Stimulated activated CD8-positive, alpha-beta memory T cell treated with anti-CD3 and anti-CD28 coated beads, Interleukin-2, amount 100 ng/mL, for 1 hour (primary cell): ENCODE measurements at places on chromosomes 4 and X.

- DNase-seq: no peak
These were observed 57.5 kb upstream of the EGFL6 start for GRCh38 chrX:13511944-13512330.

GRCh38 chrX:19707246-19707871 lies 180.0 kb downstream of the SH3KBP1 start:
- no peak for DNase-seq

- DNase-seq: no peak
These were observed 281.7 kb upstream of the PITX2 start for GRCh38 chr4:110904435-110905065.

GRCh38 chr4:128861856-128862518 lies 52.5 kb downstream of the JADE1 start:
- DNase-seq: no peak

GRCh38 chr4:14309431-14309830 lies 681.9 kb upstream of the BOD1L1 start:
- DNase-seq: no peak

GRCh38 chr4:184287697-184288255 lies 70.1 kb upstream of the ENPP6 start:
- DNase-seq: no peak

GRCh38 chr4:123573866-123574508 lies 177.4 kb downstream of the SPRY1 start:
- DNase-seq: no peak

GRCh38 chr4:167581449-167581965 lies 347.2 kb upstream of the SPOCK3 start:
- no peak for DNase-seq

GRCh38 chr4:61770456-61770855 lies 570.3 kb downstream of the ADGRL3 start:
- DNase-seq: no peak

GRCh38 chr4:28350485-28350884 lies 1489.8 kb downstream of the STIM2 start:
- no peak for DNase-seq

GRCh38 chr4:184721254-184721653 lies 12.6 kb downstream of the CENPU start:
- DNase-seq: no peak

GRCh38 chr4:28557755-28558154 lies 1697.1 kb downstream of the STIM2 start:
- DNase-seq: no peak

- DNase-seq: no peak
These were observed 86.4 kb upstream of the TAB3 start for GRCh38 chrX:30975467-30975866.

DNA sequence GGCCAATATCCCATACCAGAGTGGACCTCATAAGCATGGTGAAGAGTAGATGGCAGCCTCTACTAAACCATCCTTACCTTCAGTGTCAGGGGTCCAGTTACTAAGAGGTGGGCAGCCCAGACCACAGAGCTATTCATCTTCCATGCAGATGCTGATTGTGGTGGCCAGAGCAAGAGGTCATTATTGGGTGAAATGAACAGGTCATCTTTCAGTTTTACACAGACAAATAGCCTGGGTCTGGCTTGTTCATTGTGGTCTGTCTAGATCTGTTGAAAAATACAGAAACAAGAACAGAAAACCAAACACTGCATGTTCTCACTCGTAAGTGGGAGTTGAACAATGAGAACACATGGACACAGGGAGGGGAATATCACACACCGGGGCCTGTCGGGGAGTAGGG lies 71.3 kb downstream of the PAK3 start:
- no peak for DNase-seq

- no peak for DNase-seq
These were observed 27.3 kb downstream of the TKTL1 start for GRCh38 chrX:154322890-154323289.

GRCh38 chr4:87026800-87027495 lies 92.1 kb downstream of the AFF1 start:
- DNase-seq: no peak

DNA sequence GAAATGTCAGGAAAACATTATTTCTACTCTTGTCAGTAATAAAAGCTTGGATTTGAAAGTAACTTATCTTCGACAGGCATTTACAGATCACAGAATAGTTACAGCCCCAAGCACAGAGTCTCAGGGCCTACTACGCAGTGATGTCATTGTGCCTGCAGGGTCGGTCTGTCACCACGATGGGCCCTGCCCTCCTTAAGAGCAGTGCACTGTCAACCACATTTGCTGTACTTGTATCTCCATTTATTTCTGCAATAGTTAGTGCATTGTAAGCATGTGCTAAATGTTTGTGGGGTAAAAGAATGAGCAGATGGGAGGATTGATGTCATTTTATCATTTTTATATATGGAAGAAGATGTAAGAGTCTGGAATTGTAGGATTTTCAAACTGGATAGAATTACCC lies 13.6 kb upstream of the CCKAR start:
- no peak for DNase-seq

- no peak for DNase-seq
These were observed 209.5 kb upstream of the PPP3CA start for GRCh38 chr4:101556842-101557241.

GRCh38 chrX:71919886-71920285 lies 9.2 kb downstream of the NHSL2 start:
- no peak for DNase-seq

DNA sequence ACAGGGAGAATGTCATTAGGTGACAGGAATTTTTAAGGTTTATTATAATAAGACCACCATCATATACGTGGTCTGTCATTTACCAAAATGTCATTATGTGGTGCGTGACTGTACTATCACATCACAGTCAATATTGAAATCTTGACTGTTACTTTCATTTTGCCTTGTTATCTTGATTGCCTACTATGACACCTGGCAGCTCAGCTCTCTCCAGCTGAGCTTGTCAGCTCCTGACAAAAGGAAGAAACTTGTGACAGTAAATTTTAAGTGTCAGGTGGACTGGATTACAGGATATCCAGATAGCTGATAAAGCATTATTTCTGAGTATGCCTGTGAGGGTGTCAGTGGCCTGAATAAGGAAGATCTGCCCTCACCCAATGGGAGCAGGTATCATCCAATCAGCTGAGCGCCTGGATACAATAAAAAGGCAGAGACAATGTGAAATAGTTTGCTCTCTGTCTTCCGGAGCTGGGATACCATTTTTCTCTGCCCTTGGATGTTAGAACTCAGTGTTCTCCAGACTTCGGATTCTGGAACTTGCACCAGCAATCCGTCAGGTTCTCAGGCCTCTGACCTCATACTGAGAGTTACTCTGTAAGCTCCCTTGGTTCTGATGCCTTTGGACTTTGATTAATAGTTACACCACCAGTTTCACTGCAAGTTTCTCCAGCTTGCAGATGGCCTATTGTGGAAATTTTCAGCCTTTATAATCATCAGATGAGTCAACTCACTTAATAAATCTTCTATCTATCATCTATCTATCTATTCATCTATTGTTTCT lies 1454.7 kb upstream of the IGFBP7 start:
- no peak for DNase-seq

- DNase-seq: no peak
These were observed 220.1 kb downstream of the DLG3 start for GRCh38 chrX:70664726-70665125.

DNA sequence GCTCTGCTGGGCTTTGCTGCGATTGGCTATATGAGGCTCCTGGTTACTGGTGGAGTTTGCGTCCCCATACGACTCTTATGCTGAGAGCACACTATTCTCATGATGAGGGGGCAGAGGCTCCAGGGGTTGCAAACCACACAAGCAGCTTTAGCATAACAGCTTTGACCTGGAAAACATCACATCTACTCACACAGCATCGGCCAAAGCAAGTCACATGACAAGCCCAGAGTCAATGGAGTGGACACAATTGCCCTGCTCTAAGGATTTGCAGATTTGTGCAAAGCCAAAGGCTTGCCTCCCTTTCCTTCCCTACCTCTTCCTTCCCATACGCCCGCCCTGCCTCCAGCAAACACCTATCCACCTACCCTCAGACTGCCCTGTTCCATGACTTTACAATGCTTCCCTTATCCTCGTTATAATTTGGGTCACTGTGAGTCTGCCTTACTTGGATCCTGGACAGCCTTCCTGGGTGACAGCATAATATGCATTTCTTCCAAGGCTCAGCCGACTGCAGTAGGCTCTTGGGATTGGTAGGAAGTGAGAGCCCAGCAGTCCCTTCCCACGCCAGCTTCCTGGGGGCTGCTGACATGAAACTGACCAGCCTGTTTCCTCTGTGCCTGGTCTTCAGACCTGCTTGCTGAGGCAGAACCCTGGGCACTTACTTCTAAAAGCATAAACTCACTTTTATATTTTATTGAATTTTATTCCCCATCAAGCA lies 208.2 kb upstream of the PSAPL1 start:
- no peak for DNase-seq

DNA sequence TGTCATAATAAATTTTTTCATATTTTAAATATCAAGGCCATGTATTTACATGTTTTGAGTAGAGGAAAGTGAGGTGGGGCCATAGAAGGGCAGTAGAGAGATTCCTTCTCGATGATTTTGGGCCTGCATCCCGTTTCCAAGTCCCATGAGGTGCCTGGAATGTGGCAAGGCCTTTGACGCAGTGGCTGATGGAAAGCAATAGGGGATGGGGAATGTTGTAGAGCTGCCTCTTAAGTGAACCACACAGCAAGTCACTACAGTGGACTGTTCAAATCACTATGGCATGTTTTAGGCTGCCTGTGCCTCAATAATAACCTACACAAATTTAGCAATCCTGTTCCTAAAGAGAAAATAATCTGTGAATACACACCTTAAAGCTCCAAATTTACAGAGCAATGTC lies 48.3 kb downstream of the ANXA5 start:
- no peak for DNase-seq

GRCh38 chr4:173503330-173504180 lies 26.5 kb downstream of the HAND2 start:
- DNase-seq: no peak

DNA sequence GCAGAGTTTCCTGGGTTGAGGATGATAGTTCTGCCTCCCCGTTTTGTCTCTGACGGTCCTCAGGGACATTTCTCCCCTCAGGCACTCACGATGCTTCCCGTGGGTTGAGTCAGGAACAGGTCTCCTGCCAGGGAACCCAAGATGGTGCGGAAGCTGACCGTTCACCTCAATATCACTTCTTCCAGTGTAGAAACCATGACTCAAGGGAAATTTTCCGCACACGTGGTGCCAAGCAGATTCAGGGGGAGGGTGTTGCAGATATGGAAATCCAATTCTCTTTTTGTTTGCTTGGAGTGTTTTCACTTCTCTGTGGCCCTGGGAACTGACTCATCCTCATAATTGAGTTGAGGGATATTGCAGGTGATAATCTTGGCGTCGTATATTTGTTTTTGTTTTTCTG lies 46.7 kb downstream of the CXorf49B start:
- no peak for DNase-seq

- DNase-seq: no peak
These were observed 782.2 kb downstream of the ARAP2 start for GRCh38 chr4:35461931-35462659.

- no peak for DNase-seq
These were observed 516.4 kb upstream of the BOD1L1 start for GRCh38 chr4:14143892-14144291.

DNA sequence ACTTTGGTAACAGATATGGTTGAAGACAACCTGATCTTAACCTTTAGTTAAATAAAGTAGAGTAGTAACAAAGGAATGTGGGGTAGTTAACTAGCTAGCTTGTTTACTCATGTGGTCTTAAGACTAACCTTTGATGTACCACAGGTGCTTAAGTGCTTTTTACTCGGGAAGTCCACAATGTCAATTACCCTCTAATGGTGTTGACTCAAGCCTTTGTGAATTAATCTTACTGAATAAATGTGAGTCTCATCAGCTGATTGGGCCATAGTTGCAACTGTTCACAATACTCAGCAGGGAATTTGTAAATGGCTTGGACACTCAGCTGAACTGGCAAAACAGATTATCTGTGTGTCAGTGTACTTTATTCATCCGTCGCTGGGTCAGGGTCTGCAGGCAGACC lies 119.0 kb upstream of the UGT8 start:
- no peak for DNase-seq
